ENCODE measurements at places on chromosomes 12 and 14.

GRCh38 chr14:75829316-75829715 is 152.5 kb downstream of the TGFB3 start:
- no peak for DNase-seq

GRCh38 chr12:107415834-107416233 is 269.8 kb upstream of the PWP1 start:
- DNase-seq = no peak

GRCh38 chr12:102064476-102064875 is 2.7 kb upstream of the WASHC3 start:
- DNase-seq = no peak

GRCh38 chr12:13562915-13563742 is 366.6 kb downstream of the EMP1 start:
- no peak for DNase-seq

- DNase-seq = no peak
Measured at GRCh38 chr12:115885040-115885690, 392.3 kb downstream of the MED13L start.

Measured in CD4-positive, alpha-beta T cell treated with Interleukin-15 for 1 hour (primary cell).